ENCODE measurements at places on chromosomes 3 and 15.

- DNase-seq = no peak
Observed at GRCh38 chr15:74933573-74933972, 4.3 kb downstream of the COX5A start.

GRCh38 chr15:74794248-74794969 is 12.5 kb downstream of the CSK start:
- no peak for DNase-seq

- no peak for DNase-seq
Observed at GRCh38 chr3:37291275-37291700, 116.9 kb upstream of the LRRFIP2 start.

- DNase-seq = no peak
Observed at GRCh38 chr3:38131621-38132369, 5.1 kb downstream of the ACAA1 start.

GRCh38 chr3:8665407-8665896 is 20.9 kb upstream of the SSUH2 start:
- DNase-seq = no peak
